Stimulated activated CD4-positive, alpha-beta T cell treated with anti-CD3 and anti-CD28 coated beads, Interleukin-4, amount 100 ng/mL, for 1 hour (primary cell): ENCODE measurements at places on chromosomes 12 and 14.

GRCh38 chr12:61542551-61542950 is 717.7 kb upstream of the USP15 start:
- DNase-seq: no peak

DNA sequence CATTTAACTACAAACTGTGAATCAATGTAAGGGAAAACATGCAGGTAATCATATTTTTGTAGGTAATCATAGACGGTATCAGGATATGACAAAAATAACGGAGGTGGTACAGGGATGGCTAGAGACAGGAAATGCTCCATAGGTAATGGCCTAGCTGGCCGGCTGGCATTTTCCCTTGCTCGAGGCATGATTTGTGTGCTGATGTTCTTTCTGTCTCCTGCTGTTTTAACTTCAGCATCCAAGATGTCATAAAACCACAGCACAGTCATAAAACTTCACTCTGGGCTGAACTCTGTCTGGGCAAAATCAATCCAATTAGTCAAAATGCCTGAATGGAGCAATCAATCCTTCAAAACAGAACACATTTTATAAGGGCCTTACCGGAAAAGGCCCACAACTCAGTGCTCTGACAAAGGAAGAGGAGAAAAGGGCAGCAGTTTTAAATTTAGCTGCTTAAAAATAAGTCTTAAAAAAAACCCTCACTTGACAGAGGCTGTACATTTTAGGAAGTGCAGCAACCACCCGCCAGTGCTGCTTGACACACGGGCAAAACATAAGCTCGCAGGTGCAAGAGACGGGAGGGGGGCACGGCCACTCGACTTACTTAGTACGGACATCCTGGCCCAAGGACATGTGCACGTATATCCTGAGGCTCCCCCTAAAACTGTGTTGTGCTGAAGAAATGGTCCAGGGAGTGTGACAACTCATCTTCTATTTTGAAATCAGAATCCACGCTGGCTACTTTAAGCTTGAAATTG is 40.5 kb upstream of the GPR68 start:
- DNase-seq: no peak

- DNase-seq: no peak
Observed at GRCh38 chr14:86799244-86799647, 1193.7 kb downstream of the GALC start.

GRCh38 chr14:63493246-63493645 is 49.9 kb downstream of the PPP2R5E start:
- no peak for DNase-seq

- DNase-seq: no peak
Observed at GRCh38 chr12:131672941-131673887, 37.7 kb upstream of the SFSWAP start.

DNA sequence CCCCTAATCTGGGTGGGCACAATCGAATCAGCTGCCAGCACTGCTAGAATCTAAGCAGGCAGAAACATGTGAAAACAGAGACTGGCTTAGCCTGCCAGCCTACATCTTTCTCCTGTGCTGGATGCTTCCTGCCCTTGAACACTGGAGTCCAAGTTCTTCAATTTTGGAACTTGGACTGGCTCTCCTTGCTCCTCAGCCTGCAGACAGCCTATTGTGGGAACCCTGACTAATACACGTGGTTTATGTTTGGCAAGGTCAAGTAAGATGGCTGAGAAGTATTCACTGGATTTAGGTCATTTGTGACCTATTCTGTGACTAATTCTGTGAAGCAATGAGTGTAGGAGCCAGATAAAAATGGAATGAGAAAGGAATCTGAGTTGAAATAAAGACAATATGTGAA is 11.0 kb downstream of the GPR135 start:
- DNase-seq: no peak

DNA sequence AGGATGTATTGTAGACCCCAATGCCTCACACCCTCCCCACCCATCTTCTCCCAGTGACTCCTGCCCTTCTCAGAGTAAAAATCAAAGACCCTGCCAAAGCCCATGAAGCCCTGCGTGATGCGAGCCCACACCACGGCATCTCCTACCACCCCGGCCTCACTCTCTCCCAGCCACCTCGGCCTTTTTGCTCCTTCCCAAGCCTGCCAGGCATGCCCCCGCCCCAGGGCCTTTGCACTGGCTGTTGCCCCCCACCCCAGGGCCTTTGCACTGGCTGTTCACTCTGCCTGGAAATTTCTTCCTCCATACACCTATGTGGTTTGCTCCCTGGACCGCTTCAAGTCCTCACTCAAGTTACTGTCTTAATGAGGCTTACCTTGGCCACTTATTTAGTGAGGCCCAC is 5.0 kb upstream of the CHGA start:
- no peak for DNase-seq

GRCh38 chr14:61470261-61470960 is 149.0 kb downstream of the PRKCH start:
- no peak for DNase-seq

GRCh38 chr14:27067961-27068360 is 470.1 kb upstream of the NOVA1 start:
- no peak for DNase-seq

DNA sequence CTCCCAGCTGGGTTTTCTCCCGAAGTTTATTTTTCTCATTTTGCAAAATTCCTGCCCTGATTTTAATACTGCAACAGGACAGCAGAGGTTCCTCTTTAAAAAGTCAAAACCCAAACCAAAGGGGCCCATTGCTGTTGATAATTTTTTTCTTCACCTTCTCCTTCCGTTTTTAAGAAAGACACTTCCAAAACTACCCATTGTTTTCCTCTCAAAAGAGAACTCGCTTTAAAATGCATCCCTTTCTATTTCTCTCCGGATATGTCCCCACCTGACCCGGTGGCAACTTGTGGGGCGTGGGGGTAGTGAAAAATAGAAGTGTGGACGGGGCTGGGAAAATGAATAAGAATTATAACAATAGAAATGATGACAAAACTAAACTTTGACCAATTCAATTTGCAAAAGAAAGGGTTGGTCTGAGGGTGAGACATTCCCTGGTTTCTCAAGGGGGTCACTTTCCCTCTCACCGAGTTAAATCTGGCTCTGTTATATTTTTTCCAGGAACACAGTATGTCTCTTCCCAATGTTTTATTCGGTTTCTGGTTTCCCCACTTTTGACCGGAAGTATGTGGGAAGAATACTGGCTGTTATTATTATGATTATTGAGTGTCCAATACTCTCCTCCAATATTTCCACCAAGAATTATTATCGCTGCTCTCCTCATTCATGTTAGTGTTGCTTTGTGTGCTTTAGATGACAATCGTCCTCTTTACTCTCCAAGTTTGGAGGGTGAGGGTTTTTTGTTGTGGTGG is 4.1 kb upstream of the TBX5 start:
- DNase-seq: no peak

- DNase-seq: no peak
Observed at GRCh38 chr14:35867280-35867629, 41.1 kb downstream of the BRMS1L start.

GRCh38 chr12:51863933-51864832 is 15.7 kb upstream of the FIGNL2 start:
- peak; percentile 37 for DNase-seq

- no peak for DNase-seq
Observed at GRCh38 chr14:35637851-35638250, 103.9 kb downstream of the INSM2 start.

- no peak for DNase-seq
Observed at GRCh38 chr12:121124402-121125109, 8.1 kb upstream of the P2RX7 start.

DNA sequence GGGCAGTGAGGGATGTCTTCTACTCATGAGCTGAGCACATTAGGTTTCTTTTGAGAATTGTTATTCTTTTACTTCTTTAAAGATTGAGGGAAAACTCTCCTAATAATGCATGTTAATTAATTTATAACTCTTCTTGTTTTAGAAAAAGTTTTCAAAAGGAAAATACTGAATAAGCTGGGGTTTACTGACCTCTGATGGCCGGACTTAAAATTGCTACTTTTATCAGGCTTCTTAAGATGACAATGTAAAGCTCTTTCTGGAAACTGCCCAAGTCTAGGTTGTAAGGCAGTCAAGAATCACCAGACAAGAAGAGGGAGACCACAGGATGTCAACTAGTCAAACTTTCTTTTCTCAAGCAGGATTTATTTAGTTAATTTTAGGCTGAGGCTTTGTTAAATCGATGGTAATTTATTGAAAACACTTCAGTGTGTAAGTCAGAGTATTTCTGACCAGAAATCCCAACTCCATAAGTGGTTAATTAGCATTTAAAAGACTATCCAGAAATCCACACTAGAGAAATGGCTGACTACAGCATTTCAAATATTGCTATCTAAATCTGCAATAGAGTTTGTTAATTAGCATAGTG is 82.1 kb downstream of the AVPR1A start:
- DNase-seq: no peak

- DNase-seq: no peak
Observed at GRCh38 chr14:93765970-93766369, 22.3 kb downstream of the PRIMA1 start.

DNA sequence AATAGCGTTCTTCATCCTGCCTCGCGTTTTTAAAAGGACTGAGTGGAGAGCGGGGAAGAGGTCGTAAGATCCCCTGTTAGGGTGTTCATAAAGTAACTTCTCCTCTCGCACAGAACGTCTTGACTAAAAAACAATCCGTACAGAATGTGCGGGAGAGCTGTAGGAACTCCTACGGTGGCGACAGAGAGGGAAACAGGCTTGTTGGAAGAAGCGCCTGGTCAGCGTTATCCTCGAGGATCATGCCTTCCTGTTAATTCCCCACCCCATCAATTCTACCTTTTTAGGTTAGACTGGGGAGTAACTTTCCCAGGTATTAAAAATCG is 399 bp upstream of the WASHC4 start:
- no peak for DNase-seq

DNA sequence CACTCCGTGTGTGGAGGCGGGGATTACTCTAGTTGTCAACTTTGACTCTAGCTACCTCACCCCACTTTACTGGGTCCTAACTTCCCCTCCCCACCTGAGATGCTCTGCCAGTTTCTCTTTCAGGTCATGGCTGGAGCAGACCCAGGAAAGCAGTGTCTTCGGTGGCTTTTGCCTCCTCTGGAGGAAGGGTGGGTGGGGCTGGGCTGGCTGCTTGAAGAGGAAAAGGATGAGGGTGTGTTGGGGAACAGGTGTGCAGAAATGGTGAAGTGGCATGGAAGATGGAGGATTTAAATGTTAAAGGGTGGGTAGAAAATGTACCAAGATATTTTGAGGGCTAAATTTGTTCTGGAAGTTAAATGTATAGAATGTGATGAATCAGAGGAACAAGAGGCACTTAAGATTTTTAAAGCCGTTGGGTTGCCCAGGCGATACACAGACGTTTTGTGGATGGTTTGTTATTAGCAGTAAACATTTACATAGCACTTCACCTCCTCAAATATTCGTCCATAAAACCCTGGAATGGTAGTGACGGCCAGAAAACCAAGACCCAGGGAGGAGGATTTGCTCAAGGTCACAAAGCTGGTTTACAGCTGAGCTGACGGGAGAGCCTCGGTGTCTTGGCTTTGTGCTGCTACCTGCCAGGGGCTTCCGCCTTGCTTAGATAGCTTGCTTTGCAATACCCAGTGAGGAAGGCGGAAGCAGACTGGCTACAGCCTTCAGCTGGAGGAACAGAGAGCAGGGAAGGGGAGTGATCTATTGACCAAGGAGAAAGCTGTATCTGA is 72.2 kb upstream of the PRMT8 start:
- DNase-seq: no peak

- no peak for DNase-seq
Observed at GRCh38 chr12:121610239-121611149, 15.8 kb upstream of the ORAI1 start.

GRCh38 chr14:63276016-63276415 is 42.7 kb downstream of the GPHB5 start:
- DNase-seq: no peak

GRCh38 chr12:58443273-58443980 is 476.9 kb downstream of the LRIG3 start:
- DNase-seq: no peak

- no peak for DNase-seq
Observed at GRCh38 chr14:36293824-36294223, 26.6 kb downstream of the MBIP start.

DNA sequence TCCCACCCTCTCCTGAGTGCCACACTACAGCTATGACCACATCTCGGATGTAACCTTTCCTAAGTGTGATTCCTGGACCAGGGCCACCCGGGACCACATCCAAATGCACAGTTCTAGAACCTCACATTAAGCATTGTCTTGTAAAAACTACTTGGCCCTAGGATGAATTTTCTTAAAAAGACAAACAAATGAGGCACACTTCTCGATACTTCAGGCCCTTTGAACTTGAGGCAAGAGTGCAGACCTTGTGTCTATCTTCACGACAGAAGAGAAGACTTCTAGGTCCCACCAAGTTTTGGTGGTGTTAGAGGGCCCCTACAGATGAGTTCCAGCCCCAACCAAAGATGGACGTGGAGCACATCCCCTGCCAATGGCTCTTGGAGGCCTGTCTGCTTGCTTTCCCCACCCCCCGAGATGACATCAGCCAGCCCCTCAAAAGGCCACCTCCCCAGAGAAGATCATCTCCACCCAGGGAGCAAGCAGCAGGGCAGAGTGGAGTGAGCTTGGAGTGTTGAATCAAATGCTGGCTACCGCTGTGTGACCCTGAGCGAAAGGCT is 9.3 kb downstream of the ISCU start:
- DNase-seq: no peak

- no peak for DNase-seq
Observed at GRCh38 chr12:106684497-106684896, 90.0 kb upstream of the RIC8B start.

GRCh38 chr14:93536945-93537344 is 106.2 kb downstream of the UNC79 start:
- no peak for DNase-seq

GRCh38 chr12:117538032-117538690 is 176.7 kb upstream of the NOS1 start:
- no peak for DNase-seq

DNA sequence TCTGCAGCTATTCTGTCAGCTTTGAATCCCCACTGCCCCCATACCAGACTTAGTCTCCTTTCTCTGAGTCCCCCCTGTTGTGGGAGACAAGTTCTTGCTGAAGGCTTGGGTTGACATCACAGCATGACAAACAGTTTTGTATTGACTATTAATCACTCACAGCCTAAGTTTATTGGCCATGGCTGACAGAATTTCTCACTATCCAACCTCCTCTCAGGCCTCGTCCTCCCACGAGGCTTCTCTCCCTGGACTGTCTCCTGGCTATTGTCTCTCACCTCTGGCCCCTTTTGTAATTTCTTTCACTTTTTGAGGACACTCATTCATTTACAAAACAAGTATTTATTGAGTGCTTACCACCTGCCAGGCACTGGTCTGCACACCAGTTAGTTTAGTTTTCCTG is 35.2 kb upstream of the DCD start:
- DNase-seq: no peak
